ENCODE measurements at places on chromosomes 1 and 21.
A peak's percentile ranks its signal among the peaks of the same experiment; 100 is the strongest.

DNA sequence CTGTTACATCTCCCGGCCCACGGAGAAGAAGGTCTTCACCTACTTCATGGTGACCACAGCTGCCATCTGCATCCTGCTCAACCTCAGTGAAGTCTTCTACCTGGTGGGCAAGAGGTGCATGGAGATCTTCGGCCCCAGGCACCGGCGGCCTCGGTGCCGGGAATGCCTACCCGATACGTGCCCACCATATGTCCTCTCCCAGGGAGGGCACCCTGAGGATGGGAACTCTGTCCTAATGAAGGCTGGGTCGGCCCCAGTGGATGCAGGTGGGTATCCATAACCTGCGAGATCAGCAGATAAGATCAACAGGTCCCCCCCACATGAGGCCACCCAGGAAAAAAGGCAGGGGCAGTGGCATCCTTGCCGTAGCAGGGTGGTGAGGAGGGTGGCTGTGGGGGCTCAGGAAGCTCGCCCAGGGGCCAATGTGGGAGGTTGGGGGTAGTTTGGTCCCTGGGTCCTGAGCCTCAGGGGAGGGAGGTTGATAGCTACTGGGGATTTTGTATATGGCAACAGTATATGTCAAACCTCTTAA, 2.3 kb downstream of the GJB4 start:
- H3K4me3 ChIP-seq, result no peak overlapping the region
- no peaks in the 10 kb centered on the region for H3K36me3 ChIP-seq
- no peaks in the 10 kb centered on the region for H3K4me1 ChIP-seq

GRCh38 chr1:155871390-155871789, 12.0 kb downstream of the SYT11 start:
- no peak for DNase-seq
- no peaks in the 10 kb centered on the region for H3K27me3 ChIP-seq
- no peaks in the 10 kb centered on the region for H3K4me1 ChIP-seq
- H3K36me3 ChIP-seq, result no peaks in the 10 kb centered on the region
- no peak overlapping the region for H3K27ac ChIP-seq
- no peak overlapping the region for H3K4me3 ChIP-seq

DNA sequence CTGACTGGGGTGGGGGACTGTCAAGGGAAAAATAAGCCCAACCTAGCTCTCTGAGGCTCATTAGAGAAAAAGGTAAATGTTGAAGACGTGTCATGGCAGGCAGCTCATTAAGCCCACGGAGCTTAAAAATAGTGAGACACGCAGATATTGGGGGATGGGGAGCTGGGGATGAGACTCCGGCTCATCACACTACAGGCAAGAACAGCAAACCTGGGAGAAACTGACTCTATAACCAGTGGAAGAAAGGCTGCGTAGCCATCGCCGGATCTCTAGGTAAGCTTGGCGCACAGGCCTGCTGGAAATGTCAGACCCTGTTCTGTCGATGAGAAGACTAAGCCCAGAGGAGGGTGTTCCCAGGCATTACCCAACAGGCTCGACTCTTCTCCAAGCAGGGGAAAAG, 78.0 kb downstream of the SYT2 start:
- H3K36me3 ChIP-seq, result no peaks in the 10 kb centered on the region
- H3K4me1 ChIP-seq, result no peaks in the 10 kb centered on the region
- DNase-seq, result no peak
- H3K4me3 ChIP-seq, result no peak overlapping the region
- H3K27me3 ChIP-seq, result no peaks in the 10 kb centered on the region
- no peak overlapping the region for H3K27ac ChIP-seq

GRCh38 chr1:205680073-205680851, at the start of gene SLC45A3:
Gene SLC45A3 (minus strand): TSS chr1:205680509. CDS start chr1:205664656, 15,853 bp downstream.
- peak within 1 kb of the TSS; percentile 59 for H3K27ac ChIP-seq
- peak within 1 kb of the TSS; percentile 10 for H3K4me3 ChIP-seq
- no peaks in the 10 kb centered on the region for H3K4me1 ChIP-seq

DNA sequence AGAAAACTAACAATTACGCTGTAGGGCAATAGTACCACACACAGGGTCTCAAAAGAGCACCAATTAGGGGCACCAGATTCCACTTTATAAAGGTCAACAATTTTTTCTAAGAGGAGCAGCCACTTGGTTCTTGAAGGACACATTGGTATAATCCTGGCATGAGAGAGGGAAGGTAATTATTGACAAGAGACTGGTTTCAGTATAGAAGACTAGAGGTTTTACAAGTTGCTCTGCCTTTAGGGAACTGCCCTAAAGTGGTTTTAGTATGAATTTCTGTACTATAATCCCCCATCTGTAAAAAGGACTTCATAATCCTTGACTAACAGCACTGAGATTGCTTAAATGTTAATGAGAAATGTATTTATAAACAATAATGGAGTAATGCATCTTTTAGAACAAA, 648.5 kb upstream of the PTBP2 start:
- H3K36me3 ChIP-seq, result no peaks in the 10 kb centered on the region
- H3K27ac ChIP-seq, result no peak overlapping the region
- DNase-seq, result no peak
- no peak overlapping the region for H3K4me3 ChIP-seq
- H3K4me1 ChIP-seq, result no peaks in the 10 kb centered on the region

DNA sequence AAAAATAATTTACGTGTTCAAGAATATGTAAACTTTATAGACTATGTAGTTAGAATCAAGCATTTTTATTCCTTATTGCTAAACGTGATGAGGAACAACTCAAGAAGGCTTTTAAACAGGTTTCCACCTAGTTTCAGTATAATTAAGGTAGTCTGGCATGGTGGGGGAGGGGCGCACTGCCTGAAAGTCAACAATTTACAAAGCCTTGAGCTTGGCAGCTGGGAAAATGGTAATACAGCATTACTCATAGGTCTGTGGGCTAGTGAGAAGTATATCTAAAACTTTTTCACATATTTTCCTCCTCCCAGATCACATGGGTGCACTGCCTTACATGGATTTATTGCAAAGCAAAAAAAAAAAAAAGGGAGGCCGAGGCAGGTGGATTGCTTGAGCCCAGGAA, 75.2 kb downstream of the EVI5 start:
- DNase-seq, result no peak
- no peaks in the 10 kb centered on the region for H3K27me3 ChIP-seq
- H3K4me3 ChIP-seq, result no peak overlapping the region
- no peaks in the 10 kb centered on the region for H3K4me1 ChIP-seq
- no peak overlapping the region for H3K27ac ChIP-seq

GRCh38 chr1:36411674-36412648, 14.3 kb upstream of the LSM10 start:
- H3K36me3 ChIP-seq, result no peaks in the 10 kb centered on the region
- no peaks in the 10 kb centered on the region for H3K4me1 ChIP-seq
- no peaks in the 10 kb centered on the region for H3K27me3 ChIP-seq

GRCh38 chr1:201945157-201945556, 1.2 kb downstream of the LMOD1 start:
- no peaks in the 10 kb centered on the region for H3K4me1 ChIP-seq
- DNase-seq, result no peak
- H3K27ac ChIP-seq, result peak overlapping the region; percentile 94
- H3K36me3 ChIP-seq, result no peaks in the 10 kb centered on the region
- peak overlapping the region; percentile 60 for H3K4me3 ChIP-seq
- H3K27me3 ChIP-seq, result no peaks in the 10 kb centered on the region

DNA sequence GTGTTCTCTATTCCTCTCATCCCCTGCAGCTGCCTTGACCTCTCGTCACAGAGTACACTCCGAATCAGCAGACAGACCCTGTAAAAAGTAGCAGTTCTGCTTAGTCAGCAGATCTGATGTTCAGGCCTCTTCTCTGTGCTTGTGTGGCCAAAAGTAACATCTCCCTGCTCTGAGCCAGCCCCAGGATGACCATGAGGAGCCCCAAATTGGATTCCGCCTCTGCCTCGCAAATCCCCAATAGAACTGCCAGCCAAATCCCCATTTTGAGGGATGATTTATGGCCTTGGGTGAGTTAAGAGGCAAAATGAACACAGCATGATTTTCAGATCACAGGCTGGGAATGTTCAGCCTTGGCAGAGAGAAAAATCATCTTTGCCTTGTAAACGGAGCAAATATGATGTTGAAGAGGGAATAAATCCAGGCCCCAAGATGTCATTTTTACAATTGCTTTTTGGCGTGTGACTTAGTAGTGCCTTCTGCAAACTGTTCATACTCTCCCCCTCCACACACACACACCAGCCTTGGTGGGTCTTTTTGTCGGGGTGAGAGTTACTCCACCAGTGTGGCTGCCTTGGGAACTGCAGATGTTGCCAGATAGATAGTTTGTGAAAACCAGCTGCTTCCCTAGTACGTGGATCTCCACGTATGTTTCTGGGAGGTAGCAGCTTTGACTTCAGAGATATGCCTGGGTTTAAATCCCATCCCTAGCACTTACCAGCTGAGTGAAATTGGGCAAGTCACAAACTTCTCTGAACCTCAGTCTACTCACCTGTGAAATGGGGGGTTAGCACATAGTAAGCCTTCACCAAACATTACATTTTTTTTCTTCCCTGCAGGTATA, 77.8 kb downstream of the MAN1C1 start:
- peak; percentile 83 for DNase-seq
- H3K4me1 ChIP-seq, result peaks cover 9% of the 10 kb centered on the region
- H3K27me3 ChIP-seq, result no peaks in the 10 kb centered on the region
- peak overlapping the region; percentile 90 for H3K27ac ChIP-seq
- no peaks in the 10 kb centered on the region for H3K36me3 ChIP-seq

GRCh38 chr1:150165622-150166612, 16.2 kb downstream of the PLEKHO1 start:
- H3K4me3 ChIP-seq, result no peak overlapping the region
- peaks cover 17% of the 10 kb centered on the region for H3K4me1 ChIP-seq
- H3K27ac ChIP-seq, result peak overlapping the region; percentile 99
- no peaks in the 10 kb centered on the region for H3K27me3 ChIP-seq
- no peaks in the 10 kb centered on the region for H3K36me3 ChIP-seq

- H3K36me3 ChIP-seq, result no peaks in the 10 kb centered on the region
- H3K4me3 ChIP-seq, result no peak overlapping the region
- no peaks in the 10 kb centered on the region for H3K27me3 ChIP-seq
- no peak overlapping the region for H3K27ac ChIP-seq
- DNase-seq, result no peak
- no peaks in the 10 kb centered on the region for H3K4me1 ChIP-seq
Measured at GRCh38 chr1:205257735-205258134, 30.0 kb downstream of the TMCC2 start.

GRCh38 chr1:67880056-67880601, 46.9 kb upstream of the GNG12 start:
- H3K27me3 ChIP-seq, result no peaks in the 10 kb centered on the region
- DNase-seq, result no peak
- no peaks in the 10 kb centered on the region for H3K36me3 ChIP-seq

DNA sequence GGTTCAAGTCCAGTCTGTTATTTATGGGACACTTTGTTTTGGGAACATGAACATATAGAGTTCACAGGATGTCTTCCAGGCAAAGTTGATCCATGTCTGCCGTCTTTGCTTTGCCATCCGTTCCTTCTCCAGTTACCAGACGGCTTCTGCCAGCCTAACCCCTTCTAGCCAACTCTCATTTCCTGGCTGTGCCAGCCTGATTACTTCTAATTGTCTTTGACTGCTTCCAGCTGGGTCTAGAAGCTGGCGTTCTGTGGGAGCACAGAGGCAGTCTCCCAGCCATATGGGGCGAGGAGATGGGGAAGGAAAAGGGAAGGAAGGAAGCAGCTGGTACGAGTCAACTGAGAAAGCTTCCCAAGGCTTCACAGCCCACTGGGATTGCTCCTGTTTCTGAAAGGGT, 3.1 kb upstream of the HUNK start:
- no peaks in the 10 kb centered on the region for H3K36me3 ChIP-seq
- no peaks in the 10 kb centered on the region for H3K27me3 ChIP-seq
- no peak for DNase-seq
- H3K4me3 ChIP-seq, result no peak overlapping the region
- no peaks in the 10 kb centered on the region for H3K4me1 ChIP-seq
- H3K27ac ChIP-seq, result no peak overlapping the region

- DNase-seq, result no peak
- H3K36me3 ChIP-seq, result no peaks in the 10 kb centered on the region
- H3K27ac ChIP-seq, result no peak overlapping the region
Measured at GRCh38 chr1:26391450-26391849, 18.9 kb upstream of the ZNF683 start.

DNA sequence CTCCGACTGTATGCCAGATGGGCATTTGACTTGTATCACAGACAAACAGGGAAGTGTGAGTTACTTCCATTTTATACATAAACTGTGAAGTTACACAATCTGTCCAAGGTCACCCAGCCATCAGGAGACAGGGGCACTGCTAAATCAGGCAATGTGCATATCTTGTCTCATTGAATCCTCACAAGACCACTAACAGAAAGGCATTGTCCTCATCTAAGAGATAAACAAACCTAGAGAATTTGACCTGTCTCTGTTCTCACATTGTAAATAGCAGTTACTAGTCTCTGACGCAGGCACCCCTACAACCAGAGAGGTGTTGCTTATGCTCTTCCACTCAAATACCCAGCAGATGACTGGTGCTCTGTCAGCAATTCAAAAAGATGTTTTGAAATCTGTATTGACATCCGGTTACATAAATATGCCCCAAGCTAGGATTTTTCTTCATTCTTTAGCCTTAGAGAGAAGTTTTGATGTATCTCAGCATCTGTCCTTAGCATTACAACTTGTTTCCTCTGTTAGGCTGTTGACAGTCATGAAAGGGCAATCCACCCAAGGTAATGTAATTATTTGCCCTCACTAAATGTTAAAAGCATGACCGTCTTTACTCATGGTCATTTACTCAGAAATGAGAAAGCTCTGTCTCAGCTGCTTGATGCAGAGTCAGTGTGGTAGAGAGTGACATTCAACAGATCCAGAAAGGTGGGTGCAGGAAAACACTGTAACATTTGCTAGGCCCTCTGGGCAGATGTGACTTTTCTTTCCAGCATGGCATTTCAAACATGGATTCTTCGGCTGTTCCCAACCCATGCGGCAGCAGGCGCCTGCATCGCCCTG, 51.9 kb upstream of the ZNF326 start:
- H3K4me1 ChIP-seq, result no peaks in the 10 kb centered on the region
- no peaks in the 10 kb centered on the region for H3K36me3 ChIP-seq
- no peak for DNase-seq
- no peaks in the 10 kb centered on the region for H3K27me3 ChIP-seq
- no peak overlapping the region for H3K27ac ChIP-seq
- H3K4me3 ChIP-seq, result no peak overlapping the region

DNA sequence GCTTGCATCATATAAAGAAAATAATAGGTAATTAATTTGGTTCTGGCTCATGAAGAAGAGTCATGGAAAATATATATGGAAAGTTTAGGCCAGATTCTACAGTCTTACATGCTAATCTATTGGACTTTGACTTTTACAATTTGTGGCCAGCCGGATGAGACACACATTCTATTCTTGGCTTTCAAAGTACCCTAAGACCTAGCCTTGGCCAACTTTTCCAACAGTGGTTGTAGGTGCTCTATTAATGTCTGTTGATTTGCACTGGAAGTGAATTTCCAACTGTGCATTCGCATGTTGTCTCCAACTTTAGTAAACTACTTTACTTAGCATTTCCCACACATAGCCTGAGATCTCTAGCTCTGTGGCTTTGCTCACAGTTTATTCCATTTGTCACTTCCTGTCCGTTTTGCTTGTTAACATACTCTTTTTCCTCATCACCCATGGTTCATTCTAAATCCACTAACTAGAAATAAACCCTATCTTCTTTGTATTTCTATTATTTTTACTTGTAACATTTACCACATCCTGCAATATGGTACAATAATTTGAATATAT, 644.0 kb downstream of the PTPRC start:
- H3K27me3 ChIP-seq, result no peaks in the 10 kb centered on the region
- no peak overlapping the region for H3K4me3 ChIP-seq
- no peaks in the 10 kb centered on the region for H3K4me1 ChIP-seq
- H3K36me3 ChIP-seq, result no peaks in the 10 kb centered on the region
- DNase-seq, result no peak

GRCh38 chr1:35807614-35808449, at the start of gene AGO4:
Gene AGO4 (plus strand): TSS chr1:35808016. CDS start chr1:35808417, 401 bp downstream.
- peak within 1 kb of the TSS; percentile 66 for H3K4me3 ChIP-seq
- DNase-seq, result peak; percentile 41
- H3K27me3 ChIP-seq, result no peaks in the 10 kb centered on the region
- H3K4me1 ChIP-seq, result no peaks in the 10 kb centered on the region
- H3K36me3 ChIP-seq, result no peaks in the 10 kb centered on the region

Data from uterus (tissue), 4 donors.